CD4-positive, alpha-beta T cell (primary cell): ENCODE measurements at places on chromosomes 2 and 18. TPM values are rescaled to one million over a fixed set of nuclear protein-coding genes. Genes with fewer than 3 reads are reported as not detected.

Gene EFR3B
- total RNA-seq = 0.11 TPM

Gene VWA3B
- not detected for total RNA-seq

- DNase-seq = no peak
Measured at GRCh38 chr18:57780318-57780705, 22.8 kb downstream of the ATP8B1 start.

DNA sequence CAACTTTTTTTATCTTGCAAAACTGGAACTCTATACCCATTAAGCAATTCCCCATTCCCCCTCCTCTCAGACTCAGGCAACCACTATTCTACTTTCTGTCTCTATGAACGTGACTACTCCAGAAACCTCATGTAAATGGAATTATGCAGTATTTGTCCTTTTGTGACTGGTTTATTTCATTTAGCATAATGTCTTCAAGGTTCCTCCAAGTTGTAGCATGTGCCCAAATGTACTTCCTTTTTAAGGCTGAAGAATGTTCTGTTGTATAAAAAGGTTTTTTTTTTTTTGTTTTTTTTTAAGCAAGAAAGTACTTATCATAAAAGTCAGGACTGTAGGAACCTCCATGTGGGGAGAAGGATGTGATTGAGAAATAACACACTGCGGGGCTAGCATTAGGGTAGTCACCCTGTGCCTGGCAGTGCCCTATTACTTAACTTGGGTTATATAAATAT lies 262.9 kb upstream of the FBXO11 start:
- no peak for DNase-seq

DNA sequence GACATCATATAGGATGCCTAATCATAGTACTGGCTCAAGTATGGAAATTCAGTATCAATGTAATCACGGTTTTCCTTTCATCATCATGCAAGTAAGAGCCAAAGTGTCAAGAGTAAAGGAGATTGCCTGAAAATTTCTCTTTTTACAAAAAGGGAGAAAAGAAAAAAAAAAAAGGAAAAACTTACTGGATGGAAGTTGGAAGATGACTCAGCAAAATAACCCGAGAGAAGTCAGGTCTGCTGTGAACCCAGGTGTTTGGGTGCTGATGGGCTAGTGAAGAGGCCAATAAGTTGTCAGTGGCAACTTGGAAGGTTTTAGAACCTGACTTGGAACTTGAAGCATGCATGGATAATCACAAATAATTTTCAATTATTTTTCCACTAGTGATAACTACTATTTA lies 441.9 kb upstream of the SLC14A2 start:
- no peak for DNase-seq

GRCh38 chr2:102796337-102796736 lies 34.5 kb downstream of the TMEM182 start:
- DNase-seq = no peak

GRCh38 chr2:230922951-230923717 lies 1.9 kb downstream of the GPR55 start:
- DNase-seq = no peak
